ENCODE measurements at places on chromosomes 12 and 14.

GRCh38 chr14:65864984-65865383 lies 452.5 kb downstream of the FUT8 start:
- DNase-seq: no peak
- no peaks in the 10 kb centered on the region for H3K4me1 ChIP-seq
- H3K27me3 ChIP-seq: no peaks in the 10 kb centered on the region
- no peaks in the 10 kb centered on the region for H3K36me3 ChIP-seq

- no peak for DNase-seq
- H3K4me3 ChIP-seq: no peak overlapping the region
- H3K27ac ChIP-seq: no peak overlapping the region
- peaks cover 39% of the 10 kb centered on the region for H3K27me3 ChIP-seq
- no peaks in the 10 kb centered on the region for H3K36me3 ChIP-seq
Observed at GRCh38 chr12:54584128-54584527, 4.3 kb downstream of the PPP1R1A start.

GRCh38 chr14:92135269-92135668 lies 13.5 kb downstream of the CPSF2 start:
- H3K4me1 ChIP-seq: no peaks in the 10 kb centered on the region
- no peak overlapping the region for H3K27ac ChIP-seq
- no peaks in the 10 kb centered on the region for H3K27me3 ChIP-seq
- H3K4me3 ChIP-seq: no peak overlapping the region

DNA sequence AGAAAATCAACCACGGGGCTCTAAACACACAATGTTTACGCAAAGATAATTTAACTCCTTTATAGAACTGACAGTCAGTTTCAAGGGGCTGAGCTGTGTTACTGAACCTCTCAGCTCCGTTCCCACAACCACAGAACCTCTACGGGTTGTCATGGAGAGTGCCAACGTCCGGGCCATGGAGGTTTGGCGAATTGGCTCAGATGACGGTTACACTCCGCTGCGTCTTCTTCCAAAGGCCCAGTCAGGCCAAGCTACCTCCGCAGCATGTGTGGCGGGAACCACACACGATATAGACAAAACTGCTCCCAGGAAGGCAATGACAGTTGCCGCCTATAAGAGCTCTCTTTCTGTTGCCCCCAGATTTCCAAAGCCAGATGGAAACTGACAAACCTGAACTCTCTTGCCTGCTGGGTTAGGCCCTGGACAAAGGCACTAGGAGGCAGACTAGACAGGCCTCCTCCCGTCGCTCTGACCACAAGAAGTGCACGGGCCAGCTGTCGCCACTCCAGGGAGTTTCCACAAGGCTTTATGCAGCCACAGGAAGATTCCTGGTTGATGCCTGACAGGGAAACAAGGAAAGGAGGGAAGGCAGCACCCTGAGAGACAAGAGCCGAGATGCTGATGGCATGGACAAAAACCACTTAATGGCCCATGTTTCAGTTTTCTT lies 30.3 kb downstream of the CCDC88C start:
- DNase-seq: no peak
- H3K4me1 ChIP-seq: peaks cover 100% of the 10 kb centered on the region
- H3K27me3 ChIP-seq: no peaks in the 10 kb centered on the region
- no peak overlapping the region for H3K27ac ChIP-seq

DNA sequence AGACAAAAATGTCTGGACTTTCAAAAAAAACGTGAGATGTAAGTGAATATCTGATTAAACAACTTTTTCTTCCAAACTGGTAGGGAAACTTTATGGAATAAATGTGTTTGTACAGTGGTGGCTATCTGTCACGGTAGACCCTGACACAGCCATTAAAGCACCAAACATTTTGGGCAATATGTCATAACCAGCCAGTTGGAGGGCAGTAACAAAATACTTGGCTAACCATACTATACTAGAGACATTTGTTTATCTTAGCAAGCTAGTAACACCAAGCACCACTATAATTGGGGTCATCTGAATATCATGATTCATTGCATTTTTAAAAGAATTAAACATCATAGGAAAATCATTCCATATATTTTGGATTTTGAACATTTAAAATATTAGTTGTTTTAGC lies 6.0 kb upstream of the MYF6 start:
- DNase-seq: no peak
- no peak overlapping the region for H3K4me3 ChIP-seq
- no peaks in the 10 kb centered on the region for H3K36me3 ChIP-seq
- H3K4me1 ChIP-seq: no peaks in the 10 kb centered on the region
- no peak overlapping the region for H3K27ac ChIP-seq

DNA sequence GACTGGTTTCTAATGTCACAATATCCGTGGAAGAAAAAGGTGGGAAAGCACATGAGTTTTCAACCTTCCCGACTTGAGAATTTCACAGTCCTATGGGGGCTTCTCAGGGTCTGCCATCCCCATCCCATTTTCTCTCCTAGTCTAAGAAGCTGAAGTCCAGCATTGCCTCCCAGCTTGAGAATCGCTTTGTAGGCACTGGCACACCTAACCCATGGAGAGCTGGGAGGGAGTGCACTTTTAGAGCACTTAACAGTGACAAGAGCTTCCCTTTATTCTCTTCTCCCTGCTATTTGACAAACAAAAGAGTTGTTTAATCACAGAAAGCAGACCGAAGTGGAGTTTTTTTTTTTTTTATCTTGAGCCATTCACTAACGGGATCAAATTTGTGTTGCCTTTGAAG lies 22.8 kb upstream of the SRRM4 start:
- H3K4me3 ChIP-seq: no peak overlapping the region
- no peaks in the 10 kb centered on the region for H3K36me3 ChIP-seq
- no peak overlapping the region for H3K27ac ChIP-seq
- H3K27me3 ChIP-seq: no peaks in the 10 kb centered on the region

DNA sequence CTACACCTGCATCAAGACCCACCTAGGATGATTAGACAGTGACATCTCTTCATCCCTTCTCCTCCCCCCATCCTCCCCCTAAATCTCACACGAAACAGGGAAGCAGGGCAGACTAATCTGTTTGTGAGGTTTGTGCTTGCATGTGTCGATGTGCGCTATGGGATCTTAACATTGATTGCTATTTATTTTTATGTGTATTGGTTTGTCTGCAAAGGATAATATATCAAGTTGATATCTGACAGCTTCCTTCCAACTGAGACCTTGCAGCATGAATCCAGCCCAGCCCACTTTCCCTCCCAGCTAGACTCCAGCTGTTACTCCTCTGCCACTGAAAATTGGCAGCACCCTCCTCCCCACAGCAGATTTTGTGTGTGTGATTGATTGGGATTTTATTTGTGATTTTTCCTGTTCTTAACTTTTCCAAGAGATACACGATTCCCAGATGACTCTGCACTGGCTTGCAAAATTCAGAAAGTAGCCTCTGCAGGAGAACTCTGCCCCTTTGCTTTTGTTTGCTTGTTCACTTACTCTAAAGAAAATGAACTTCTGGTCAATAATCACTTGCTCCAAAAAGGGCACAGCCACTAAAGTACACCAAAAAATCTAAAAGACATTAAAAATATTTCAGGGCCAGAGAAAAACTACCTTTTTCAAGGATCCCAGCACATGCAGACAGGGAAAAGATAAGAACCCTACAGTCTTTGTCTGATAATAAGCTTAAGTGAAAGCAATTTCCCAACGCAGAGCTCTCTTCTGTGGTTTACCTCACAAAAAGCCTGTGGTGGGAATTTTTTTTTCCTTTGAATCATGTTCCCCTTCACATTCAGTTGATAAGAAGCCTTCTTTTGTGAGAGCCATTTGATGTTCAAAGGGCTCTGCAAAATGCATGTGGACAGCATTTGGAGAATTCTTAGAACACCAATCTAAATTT lies 222.1 kb downstream of the RPS29 start:
- no peak overlapping the region for H3K27ac ChIP-seq
- DNase-seq: no peak
- no peaks in the 10 kb centered on the region for H3K36me3 ChIP-seq

- H3K4me3 ChIP-seq: no peak overlapping the region
- H3K36me3 ChIP-seq: no peaks in the 10 kb centered on the region
Observed at GRCh38 chr12:74791365-74791764, 253.7 kb downstream of the ATXN7L3B start.

GRCh38 chr14:53741479-53742232 lies 215.0 kb downstream of the BMP4 start:
- H3K4me3 ChIP-seq: no peak overlapping the region
- no peaks in the 10 kb centered on the region for H3K27me3 ChIP-seq
- DNase-seq: no peak
- no peaks in the 10 kb centered on the region for H3K4me1 ChIP-seq
